Effector memory CD4-positive, alpha-beta T cell (primary cell): ENCODE measurements at places on chromosomes 12 and 14.

DNA sequence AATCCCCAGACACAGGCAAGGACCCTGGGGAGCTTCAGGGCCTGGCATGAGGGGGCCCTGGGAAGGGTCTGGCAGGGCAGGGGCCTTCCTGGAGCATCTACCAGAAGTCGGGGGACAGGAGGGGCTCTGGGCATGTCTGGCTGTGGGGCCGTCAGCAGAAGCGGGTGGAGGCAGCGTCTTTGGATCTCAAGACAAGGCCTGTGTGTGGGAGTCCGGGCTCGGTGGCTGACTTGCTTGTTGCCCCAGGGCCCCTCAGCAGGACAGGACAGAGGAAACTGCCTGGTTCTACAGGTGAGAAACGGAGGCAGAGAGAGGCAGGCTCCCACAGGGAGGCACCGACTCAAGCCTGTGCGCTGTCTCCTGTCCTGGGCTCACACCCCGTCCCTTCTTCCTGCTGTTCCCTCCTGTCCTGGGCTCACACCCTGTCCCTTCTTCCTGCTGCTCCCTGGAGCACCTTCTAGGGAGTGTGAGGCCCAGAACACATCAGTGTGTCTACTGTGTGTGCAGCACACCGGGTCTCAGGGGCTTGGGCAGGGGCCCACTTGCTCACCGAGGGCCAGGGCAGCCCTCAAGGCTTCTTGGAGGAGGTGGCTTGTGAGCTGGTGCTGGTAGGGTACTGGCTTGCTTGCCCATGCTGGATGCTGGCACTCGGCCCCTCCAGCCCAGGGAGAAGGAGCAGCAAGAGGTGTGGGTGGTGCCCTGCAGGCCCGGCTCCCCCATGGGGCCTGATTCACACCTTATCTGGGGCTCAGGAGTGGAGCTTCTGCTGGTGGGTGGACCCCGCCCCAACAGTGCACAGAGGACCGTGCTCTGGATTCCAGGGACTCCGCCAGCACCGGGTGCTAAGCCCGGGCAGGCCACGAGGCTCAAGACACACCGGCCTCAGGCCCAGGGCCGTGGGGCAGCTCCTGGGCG is 14.9 kb downstream of the ASPG start:
- DNase-seq = no peak

GRCh38 chr14:101456246-101457175 is 104.8 kb upstream of the DIO3 start:
- DNase-seq = no peak

GRCh38 chr12:3350432-3350831 is 140.6 kb upstream of the PRMT8 start:
- no peak for DNase-seq

DNA sequence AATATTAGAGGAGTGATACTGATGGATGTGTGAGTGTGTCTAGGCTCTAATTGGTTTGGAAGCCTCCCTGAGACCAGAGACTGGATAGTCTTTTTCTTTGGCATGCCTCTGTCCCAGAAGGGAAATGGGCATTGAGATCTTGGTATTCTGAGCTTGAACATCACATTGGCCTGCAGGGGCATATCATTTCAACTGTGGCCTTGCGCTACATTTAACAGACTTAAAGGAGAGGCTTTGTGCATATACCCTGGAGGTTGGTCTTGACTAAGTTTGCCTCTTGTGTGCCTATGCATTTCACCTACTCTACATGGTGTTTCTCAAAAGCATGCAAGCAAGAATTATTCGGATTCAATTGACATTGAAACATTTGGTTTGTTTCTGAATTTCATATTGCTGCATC is 185.4 kb downstream of the TMTC2 start:
- DNase-seq = no peak

DNA sequence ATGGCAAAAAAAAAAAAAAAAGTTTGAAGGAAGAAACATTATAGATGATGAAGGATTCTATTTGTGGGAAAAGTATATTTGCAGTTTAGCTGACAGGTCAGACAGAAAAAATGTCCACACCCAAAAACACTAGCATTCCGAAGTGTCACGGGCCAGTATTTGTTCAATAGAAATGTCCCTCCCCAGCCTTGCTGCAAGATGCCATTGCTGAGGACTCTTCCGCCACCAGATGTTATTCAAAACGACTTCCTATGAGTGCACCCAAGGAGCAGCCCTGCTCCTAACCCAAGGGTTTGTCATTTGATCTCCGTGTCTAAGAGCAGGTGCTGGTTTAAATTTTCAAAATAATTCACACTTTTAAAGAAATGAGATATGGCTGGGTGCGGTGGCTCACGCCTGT is 163.1 kb downstream of the GCH1 start:
- DNase-seq = no peak

- DNase-seq = no peak
Measured at GRCh38 chr12:70644861-70645260, 7.6 kb upstream of the PTPRB start.

- DNase-seq = no peak
Measured at GRCh38 chr14:34872822-34873588, 2.2 kb downstream of the BAZ1A start.

- DNase-seq = no peak
Measured at GRCh38 chr14:93893661-93894261, 33.4 kb upstream of the FAM181A start.

- DNase-seq = no peak
Measured at GRCh38 chr14:74919421-74920165, 3.5 kb downstream of the RPS6KL1 start.
